Frontal cortex (tissue), 4 donors: ENCODE measurements at places on chromosomes 1 and 21.

- no peak for DNase-seq
Observed at GRCh38 chr1:84780000-84780716, 89.9 kb upstream of the SSX2IP start.

- peak; percentile 44 for DNase-seq
Observed at GRCh38 chr1:8818325-8818775, 910 bp upstream of the RERE start.

GRCh38 chr1:88883156-88883555, 8.2 kb downstream of the GTF2B start:
- DNase-seq: no peak

GRCh38 chr1:115409094-115410015, 71.3 kb upstream of the NGF start:
- no peak for DNase-seq

GRCh38 chr1:203364094-203364801, 13.3 kb upstream of the FMOD start:
- DNase-seq: no peak

DNA sequence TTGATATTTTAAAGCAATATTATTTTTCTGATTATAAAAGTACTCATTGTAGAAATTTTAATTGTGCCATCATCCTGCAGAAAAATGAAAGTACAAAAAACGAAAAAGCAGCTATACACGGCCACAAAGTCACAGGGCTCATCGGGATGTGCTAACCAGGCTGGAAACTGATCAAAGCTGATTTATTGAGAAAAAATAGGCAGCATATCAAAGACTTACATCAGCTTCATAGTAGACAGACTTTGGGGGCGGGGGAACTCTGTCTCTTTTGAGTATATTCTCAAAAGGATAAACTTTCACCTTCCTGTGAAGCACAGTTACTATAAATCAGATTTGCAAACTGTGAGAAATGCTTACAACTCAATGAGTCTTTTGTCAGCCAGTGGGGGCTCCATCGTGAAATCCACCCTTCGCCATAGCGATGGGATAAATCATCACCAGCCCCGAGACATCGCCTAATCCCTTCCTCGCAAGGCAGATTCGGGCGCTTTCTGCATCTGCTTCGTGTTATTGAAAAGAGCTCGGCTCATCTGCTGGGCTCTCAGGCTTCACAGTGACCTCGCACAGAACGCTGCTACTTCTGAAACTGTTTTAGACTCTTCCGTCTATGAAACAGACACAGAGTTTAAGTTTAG, 69.2 kb upstream of the ERG start:
- DNase-seq: no peak

DNA sequence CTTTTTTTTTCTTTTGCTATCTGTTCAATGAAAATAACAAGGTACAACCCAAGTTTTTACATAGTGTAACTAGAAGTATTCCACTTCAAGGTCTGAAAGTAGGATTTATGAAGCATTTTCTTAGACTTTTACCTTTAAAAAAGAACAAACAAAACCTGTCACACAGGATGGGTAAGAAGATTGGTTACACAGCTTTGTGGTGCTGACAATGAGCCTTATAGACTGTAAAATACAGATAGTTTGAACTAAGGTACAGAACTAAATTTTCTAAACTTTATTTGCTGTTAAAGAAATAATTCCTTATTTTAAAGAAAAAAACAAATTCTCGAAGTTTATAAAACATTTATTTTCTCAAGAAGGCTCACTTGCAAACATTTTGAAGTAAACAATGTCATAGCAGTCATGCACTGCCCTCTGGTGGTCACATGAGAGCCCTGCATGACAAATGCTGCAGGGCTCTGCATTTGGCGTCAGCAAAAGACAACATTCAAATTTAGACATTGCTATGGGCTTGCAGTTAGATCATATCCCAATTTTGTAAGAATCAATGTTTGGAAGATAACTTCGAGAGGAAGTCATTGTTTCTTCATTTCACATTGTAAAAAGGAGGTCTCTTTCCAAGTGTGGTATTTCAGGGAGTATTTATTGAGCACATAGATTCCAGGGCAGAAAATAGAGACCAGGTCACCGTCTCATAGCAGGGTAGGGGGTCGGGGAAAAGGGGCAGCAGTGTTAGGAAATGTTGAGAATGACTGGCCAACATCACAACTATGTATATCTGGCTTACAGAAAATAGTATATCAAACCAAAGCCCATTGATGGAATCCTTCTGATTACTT, 115.3 kb upstream of the FMN2 start:
- peak; percentile 41 for DNase-seq
